Stimulated activated CD4-positive, alpha-beta T cell treated with anti-CD3 and anti-CD28 coated beads, Interleukin-4, amount 100 ng/mL, for 24 hours (primary cell): ENCODE measurements at places on chromosomes 6 and 20.
A peak's percentile ranks its signal among the peaks of the same experiment; 100 is the strongest.

- DNase-seq: no peak
Observed at GRCh38 chr20:38186788-38187221, 21.7 kb upstream of the TGM2 start.

DNA sequence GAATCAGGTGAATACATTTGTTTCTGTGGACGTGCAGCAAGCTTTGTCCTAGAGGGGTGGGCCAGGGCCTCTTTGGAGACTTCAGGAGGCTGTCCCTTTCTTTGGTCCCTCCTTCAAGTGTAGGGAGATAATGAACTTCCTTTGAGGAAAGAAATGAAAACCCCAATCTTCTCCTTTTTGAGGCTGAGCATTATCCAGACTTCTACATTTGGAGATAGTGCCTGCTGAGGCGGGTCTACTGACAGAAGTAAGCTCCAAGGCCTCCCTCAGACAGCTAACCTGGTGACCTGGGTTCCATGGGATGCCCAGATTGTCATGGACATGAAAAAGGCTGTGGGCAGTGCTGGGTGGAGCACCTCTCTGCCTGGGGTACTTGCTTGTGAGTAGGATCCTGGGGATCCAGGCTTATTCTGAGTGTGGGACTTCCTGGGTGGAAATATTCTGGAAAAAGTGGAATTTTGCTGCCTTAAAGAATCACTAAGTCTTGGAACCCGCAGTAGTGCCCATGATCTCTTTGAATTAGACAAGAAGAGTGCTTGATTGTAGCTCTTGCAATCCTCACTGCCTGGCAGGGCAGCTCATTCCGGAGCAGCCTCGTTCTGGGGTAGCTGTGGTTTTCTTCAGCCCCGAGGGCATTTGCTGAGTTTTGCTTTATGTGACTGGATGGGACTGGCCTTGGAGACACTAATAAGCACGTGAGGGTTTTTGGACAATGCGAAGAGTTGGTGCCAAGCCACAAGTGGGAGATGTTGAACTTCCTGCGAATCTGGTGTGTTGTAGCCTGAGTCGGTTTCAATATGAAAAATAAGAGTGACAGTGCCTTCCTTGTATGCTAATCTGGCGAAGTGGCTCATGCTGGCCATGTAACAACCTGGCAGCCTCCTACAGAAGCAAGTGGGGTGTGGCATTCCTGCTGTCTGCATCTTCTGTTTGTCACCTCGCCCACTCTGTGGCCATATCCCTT lies 28.1 kb downstream of the SNRNP48 start:
- no peak for DNase-seq

DNA sequence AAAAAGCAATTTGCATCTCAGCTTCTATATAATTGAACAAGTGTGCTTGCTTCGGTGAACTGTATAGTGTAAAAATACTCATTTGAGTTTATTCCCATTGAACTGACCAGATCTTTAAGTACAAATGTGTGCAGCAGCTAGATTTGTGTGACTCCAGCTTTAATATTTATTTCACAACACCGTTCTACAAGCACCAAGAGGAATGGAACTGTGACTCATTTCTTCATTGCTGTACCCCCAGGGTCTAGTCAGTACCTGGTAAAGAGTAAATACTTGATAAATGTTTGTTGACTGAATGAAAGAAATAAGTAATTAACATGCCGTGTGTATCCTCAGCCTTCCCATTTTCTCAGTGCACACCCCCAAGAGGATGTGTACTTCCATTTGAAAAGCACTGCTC lies 464.8 kb downstream of the CBLN4 start:
- no peak for DNase-seq

- DNase-seq: no peak
Observed at GRCh38 chr6:43728586-43728985, 41.0 kb upstream of the MRPS18A start.

GRCh38 chr6:105424175-105424783 lies 21.4 kb upstream of the PREP start:
- DNase-seq: peak; percentile 68

- no peak for DNase-seq
Observed at GRCh38 chr6:16174416-16175078, 45.7 kb downstream of the MYLIP start.

GRCh38 chr20:19426356-19426755 lies 213.9 kb downstream of the SLC24A3 start:
- no peak for DNase-seq

DNA sequence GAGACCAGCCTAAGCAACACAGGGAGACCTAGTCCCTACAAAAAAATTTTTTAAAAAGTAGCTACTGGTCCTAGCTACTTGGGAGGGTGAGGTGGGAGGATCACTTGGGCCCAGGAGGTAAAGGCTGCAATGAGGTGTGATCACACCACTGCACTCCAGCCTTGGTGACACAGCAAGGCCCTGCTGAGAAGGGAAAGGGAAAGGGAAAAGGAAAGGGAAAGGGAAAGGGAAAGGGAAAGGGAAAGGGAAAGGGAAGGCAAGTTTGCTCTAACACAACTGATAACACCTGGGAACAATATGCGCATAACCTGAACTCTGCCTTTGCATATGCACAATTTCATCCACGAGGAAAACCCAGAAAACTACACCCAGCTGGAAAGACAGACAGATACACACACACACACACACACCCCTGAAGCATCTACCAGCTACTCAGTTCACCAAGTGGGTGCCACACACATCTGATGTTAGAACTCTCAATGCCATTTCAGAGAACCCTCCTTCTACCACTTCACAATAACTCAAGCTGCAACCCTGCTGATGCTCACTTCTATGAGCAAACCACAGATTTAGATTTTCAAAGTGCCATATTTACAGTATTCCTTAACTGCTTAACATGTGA lies 19.1 kb downstream of the B4GALT5 start:
- no peak for DNase-seq

- no peak for DNase-seq
Observed at GRCh38 chr6:228881-229651, 63.2 kb upstream of the DUSP22 start.

DNA sequence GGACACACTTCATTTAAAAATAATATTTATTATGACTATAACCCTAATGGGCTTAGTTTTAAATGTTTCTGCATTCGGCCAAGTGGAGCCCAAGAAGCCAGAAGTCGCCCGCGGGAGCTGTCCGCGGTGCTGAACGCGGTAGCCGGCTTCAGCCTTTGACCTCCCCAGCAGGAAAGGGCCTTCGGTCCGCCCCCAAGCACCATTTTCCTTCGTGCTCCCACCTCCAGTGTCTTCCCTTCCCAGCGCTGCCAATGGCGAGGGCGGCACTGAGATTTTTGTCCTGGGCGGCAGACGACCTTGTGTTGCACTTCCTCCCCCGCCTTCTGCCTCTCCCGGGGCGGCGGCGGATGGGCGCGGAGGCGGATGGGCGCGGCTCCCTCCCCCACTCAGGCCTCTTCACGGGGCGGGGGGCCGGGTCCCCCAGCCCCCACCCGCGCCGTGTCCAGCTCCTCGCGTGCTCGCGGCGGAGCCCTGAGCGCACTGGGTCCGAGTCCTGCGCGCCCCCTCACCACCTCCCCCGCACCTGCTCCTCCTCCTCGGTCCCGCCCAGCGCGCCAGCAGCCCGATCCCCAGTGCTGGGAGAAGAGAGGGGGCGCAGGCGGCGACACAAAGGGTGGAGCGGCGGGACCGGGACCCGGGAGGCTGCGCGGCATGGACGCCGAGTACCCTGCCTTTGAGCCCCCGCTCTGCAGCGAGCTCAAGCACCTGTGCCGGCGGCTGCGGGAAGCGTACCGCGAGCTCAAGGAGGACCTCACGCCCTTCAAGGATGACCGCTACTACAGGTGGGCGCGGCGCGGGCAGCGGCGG lies 23.6 kb upstream of the TMEM181 start:
- DNase-seq: peak; percentile 69

- DNase-seq: no peak
Observed at GRCh38 chr20:45347297-45347935, 808 bp downstream of the SDC4 start.

DNA sequence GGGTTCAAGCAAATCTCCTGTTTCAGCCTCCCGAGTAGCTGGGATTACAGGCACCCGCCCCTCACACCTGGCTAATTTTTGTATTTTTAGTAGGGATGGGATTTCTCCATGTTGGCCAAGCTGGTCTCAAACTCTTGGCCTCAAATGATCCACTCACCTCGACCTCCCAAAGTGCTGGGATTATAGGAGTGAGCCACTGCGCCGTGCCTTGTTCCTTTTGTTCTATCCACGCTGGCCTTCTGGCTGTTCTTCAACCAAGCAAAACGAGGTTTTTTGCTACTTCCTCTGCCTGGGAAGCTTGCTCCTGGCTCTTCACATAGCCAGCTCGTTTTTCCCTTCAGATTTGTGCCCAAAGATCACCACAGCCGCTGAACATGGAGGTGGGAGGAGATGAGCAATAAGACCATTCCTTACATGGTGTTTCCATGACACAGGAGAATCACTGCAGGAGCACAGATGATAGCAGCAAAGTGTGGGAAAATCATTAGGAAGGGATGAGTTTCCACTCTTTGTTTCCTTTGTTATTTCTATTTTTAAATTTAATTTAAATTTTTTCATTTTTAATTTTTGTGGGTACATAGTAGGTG lies 201.0 kb upstream of the ZNF217 start:
- no peak for DNase-seq

- DNase-seq: no peak
Observed at GRCh38 chr20:44544263-44544662, 22.4 kb upstream of the SERINC3 start.

DNA sequence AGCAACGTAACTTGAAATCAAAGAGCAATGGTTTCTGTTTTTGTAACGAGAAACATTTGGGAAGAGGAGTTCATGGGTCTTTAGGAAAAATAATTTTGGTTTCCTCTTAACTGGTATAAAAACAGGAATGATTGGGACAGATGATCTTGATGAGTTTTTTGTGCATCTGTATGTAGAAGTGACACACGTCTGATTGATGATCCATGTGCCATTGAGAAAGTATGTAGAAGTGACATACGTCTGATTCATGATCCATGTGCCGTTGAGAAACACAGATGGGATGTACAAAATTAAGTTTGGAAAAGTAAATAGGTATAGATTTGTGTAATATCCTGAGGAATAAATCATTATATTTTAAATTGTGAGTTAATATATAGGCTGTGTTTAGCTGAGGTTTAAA lies 2.1 kb downstream of the KIAA1586 start:
- no peak for DNase-seq

GRCh38 chr6:30005482-30005881 lies 55.6 kb upstream of the POLR1H start:
- no peak for DNase-seq

- DNase-seq: no peak
Observed at GRCh38 chr6:10030942-10031537, 383.8 kb downstream of the TFAP2A start.

- DNase-seq: no peak
Observed at GRCh38 chr6:101226677-101227135, 166.8 kb upstream of the GRIK2 start.

DNA sequence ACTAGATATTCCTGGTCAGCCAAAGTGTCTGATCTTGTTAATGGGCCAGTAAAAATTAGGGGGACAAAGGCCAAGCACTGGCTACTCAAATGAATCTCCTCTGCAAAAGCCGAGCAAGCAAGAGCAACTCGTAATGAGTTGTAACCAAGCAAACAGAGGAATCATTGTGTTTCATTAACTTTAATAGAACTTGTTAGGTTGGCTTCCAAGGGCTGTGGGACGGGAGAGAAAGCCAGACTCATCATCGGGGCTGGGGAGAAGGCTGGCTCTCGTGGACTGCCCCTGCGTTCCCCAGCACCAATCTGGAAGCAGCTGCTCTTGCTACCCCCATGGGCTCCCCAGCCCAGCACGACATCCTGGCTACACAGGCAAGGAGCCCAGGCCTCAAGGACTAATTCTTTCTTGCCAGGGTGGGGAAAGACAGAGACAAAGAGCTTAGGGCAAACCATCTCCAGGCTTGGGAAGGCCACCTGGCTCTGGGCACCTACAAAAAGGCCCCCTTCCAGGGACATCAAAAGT lies 10.5 kb upstream of the SCUBE3 start:
- DNase-seq: no peak

GRCh38 chr6:37696220-37696840 lies 1.4 kb downstream of the MDGA1 start:
- DNase-seq: peak; percentile 23

DNA sequence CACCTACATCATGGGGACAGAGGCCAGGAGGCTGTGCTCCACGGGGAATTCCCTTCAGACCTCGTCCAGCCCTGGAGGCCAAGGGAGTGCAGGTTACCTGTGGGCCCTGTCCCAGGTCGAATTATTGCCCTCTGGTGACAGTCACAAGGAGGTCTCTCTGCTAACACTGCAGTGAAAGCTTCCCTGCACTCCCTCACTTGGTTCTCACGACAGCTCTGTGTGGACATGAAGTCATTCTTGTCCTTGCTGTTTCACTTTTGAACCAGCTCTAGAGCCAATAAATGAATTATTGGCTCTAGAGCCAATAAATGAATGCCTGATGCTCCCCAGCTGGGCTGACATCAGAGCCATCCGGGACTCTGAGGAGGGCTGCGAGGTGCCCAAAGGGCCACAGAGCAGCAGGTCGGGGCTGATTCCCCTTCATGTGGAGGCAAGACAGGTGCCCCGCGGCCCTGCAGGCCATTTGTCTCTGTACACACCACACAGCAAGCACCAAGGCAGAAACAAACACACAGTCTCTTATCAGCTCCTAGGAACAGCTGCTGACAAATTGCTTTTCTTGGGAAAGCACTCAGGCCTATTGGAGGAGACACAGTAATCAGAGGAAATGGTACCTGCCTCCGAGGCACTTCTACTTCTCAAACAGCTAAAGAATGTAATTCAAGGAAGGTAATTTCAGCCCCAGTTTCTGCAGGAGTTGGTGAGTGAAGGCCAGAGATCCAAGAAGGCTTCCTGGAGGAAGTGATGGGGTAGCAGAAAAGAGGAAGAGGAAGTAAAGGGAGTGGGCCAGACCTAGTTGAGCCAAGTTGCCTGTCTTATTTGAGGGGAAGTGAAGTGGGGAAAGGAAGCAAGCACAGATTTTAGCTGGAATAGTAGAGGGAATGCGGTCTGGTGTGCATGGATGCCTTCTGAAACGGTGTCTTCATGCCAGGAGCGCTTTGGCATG lies 27.5 kb upstream of the TBXT start:
- no peak for DNase-seq

DNA sequence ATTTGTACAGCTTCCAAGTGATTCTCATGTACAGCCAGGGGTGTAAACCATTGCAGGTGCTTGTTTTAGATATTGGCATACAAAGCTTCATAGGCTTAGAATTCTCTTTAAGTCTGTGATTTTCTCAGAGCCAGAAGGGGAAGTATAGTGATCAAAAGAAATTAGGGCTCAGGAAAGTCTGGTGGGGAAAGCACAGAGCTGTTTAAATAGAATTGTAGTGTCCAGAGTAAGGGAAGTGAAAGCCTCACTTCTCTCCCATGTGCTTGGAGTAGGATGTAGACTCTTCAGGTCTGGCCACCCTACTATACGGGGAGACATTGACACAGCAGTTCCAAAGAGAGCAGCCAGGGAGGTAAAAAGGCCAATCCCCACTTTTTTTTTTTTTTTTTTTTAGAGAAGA lies 10.4 kb downstream of the GCNT2 start:
- no peak for DNase-seq

GRCh38 chr6:162119341-162119740 lies 608.2 kb downstream of the PRKN start:
- no peak for DNase-seq

DNA sequence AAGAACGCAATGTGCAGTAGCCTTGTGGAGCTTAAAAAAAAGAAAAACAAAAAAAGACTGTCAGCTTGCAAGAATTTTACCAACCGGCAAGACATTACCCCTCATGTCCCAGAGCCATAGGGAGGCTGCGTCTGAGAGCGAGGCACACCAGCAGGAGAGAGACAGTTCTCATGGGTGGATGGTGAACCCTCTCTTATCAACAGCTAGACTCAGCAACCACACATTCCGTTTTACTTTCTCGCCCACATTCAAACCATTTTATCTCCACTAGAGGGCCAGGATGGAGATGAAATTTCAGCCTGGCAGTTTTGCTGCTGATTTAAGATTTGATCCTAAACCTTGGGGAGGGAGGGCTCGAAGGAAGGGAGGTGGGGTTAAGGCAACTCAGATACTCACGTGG lies 247.0 kb downstream of the ATXN1 start:
- peak; percentile 44 for DNase-seq
